ENCODE measurements at places on chromosomes 5 and 9.
A peak's percentile ranks its signal among the peaks of the same experiment; 100 is the strongest.

- no peak for ATAC-seq
These were observed 220.0 kb downstream of the PBX3 start for GRCh38 chr9:125966959-125967711.

DNA sequence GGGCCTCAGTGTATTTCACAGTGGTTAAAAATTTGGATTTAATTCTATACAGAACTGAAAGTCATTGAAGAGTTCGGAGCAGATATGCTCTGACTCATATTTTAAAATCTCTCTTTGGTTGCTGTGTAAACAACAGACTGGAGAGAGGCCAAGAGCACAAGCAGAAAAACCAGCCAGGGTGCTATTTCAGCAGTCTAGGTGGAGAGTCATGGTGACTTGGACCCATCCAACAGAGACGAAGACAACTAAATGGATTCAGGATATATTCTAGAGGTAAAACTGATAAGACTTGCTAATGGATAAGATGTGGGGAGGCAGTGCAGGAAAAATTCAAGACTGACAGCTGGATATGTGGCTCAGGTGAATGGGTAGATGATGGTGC lies 168.9 kb downstream of the MAPKAP1 start:
- ATAC-seq, result no peak

GRCh38 chr9:132597073-132597775 lies 14.8 kb downstream of the BARHL1 start:
- no peak for ATAC-seq

DNA sequence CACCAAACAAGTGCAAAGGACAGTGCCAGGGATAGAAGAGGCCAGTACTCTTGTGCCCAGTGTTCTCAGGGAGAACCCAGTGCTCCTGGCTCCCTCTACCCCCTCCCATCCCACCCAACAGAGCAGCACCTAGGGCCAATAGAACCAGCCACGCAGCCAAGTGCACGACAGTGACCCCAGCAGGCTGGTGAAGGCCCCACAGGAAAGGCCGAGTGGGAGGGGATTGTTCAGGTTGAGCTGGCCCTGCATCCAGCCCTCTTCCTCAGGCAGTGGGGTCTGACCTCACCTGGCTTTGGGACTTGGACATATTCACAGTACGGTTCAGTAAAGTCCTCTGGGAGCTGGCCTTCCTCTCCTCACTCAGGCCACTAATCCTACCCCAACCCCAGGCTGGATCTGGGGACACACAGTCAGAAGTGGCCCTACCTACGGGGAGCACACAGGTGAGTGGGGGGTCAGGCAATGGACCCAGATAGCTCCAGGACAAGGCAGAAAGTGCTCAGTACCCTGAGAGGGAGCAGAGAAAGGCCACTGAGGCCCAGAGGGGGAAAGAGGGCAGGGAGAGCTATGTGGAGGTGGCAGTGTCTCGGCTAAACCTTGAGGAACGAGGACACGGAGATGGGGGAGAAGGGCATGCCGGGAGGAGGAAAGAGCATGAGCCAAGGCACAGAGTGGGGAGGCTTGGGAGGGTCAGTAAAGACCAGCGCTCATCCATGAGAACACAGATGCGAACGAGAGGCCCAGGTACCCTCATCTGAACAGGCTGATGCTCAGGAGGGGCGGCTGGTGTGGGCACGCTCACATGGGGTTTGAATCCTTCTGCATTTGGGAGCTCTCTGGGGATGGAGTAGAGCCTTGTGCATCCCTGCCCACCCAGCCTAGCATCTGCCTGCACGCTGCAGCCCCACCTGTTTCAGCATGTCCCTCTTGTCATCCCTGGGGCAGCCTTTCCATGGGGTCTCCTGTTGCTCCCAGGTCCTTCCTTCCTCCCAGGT lies 25.6 kb downstream of the POLR1E start:
- ATAC-seq, result peak; percentile 48

Data from activated CD4-positive, CD25-positive, alpha-beta regulatory T cell treated with anti-CD3 and anti-CD28 coated beads, Interleukin-2, amount 50 U/mL, for 24 hours (primary cell).